Activated CD8-positive, alpha-beta T cell treated with anti-CD3 and anti-CD28 coated beads for 36 hours (primary cell): ENCODE measurements at places on chromosomes 5 and 9.

- no peak for DNase-seq
These were observed 370.3 kb upstream of the IRX2 start for GRCh38 chr5:3121813-3122212.

- peak; percentile 7 for DNase-seq
These were observed 421.0 kb downstream of the KDM4C start for GRCh38 chr9:7178729-7179128.

DNA sequence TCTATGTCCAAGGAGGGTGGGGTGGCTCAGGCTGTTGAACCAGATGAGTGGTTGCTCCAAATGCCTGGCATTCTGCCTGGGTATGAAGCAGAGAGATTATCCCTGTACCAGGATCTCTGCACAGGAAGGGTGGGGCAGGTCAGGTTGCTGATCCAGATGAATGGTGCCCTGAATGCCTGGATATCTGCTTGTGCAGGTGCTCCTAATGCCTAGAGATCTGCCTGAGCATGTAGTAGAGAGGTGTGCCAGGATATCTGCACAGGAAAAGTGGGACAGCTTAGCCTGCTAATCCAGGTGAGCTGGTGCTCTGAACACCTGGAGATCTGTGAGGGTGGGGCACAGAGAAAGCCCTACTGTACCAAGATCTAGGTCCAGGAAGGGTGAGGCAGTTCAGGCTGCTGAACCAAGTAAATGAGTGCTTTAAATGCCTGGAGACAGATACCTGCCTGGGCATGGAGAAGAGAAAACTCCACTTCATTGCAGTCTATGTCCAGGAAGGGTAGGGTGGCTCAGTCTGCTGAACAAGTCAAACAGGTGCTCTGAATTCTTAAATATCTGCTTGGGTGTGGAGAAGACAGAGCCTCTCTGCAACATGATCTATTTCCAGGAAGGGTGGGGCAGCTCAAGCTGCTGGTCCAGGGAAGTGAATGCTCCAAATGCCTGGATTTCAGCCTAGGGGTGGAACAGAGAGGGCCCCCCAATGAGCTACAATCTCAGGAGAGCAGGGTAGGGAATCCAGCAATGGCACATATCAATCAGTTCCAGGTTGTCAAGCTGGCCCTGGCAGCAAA is 189.4 kb upstream of the DMRTA1 start:
- no peak for DNase-seq

DNA sequence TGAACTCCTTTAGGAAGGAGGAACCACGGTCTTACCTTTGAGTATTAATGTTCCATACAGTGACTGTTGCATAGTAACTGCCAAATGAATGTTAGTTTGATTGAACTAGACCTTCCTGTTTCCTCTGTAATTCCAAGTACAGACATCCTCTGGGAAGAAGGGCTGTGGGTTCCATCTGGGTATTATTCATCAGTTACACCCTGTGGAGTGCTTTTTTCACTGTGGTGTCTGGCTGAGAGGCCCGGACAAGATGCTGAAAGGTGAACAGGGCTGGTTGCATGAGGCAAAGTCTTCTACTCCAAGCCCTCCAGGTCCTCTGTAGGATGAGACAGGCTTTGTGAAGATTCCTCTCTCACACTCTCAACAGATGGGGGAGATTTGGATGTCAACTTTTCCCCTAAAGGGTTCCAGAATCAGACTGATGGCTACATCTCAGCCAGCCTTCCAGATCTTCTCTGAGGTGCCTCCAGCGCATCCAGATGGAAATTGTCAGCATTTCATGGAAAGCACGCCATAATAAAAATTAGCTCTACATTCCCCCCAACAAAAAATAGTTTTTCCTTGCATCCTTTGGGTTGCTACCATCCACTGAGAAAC is 230.9 kb downstream of the GAS1 start:
- no peak for DNase-seq
